NCI-H1105 treated with DMSO at 0.1 percent for 48 hours (cell line): ENCODE measurements at places on chromosomes 4 and X.

DNA sequence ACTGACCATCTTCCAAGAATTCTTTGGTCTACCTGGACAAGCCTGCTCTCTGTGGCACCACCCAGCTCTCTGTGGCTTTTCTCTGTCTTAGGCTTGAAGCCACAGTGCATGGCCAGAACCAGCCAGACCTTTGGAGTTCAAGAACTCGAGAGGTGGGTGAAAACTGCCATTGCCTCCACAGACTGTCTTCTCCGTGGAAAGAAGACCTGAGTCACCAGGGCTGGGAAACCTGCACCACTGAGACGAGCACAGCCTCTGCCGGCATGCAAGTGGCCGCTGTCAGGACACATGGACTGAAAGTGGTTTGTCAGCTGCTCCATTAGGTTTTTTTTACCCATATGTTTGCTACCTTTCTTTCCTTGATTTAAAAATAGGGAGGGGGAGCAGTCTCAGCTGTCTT is 74.5 kb downstream of the MGST2 start:
- DNase-seq = no peak

DNA sequence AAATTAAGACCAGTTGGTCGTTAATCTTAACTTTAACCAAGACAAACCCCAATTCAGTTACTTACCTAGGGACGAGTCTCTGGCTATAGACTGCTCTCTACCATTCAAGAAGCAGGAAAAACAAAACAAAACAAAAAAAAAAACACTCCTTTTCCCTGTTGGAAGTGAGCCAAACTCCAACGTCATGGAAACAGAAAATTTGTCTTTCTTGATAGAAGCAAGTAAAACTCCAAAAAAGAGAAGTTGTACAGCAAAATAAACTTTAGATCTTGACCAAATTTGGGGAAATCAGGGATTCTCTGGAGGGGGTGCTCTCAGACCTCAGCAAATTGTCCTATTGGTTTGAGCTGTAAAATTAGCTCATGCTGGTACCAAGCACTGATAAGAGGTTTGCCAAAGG is 3.7 kb downstream of the CNGA1 start:
- DNase-seq = no peak

DNA sequence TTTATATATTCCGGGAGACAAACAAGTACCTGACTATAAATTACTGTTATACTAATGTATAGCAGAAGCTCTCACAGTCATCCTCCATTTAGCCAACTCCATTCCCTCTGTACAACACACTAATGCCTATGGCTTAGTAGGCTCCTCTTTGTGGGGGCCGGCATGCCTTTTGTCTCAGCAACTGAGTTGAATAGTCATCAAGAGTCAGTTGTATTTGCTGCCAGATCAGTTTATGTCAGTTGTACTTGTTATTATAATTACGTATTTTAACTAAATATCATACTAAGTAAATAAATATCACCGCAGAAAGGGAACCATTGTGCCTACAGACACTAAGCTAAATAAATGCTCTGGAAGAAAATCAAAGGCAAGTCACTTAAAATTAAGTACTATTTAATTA is 9.9 kb downstream of the PRMT9 start:
- DNase-seq = peak; percentile 41

GRCh38 chr4:125991398-125991797 is 676.6 kb downstream of the FAT4 start:
- DNase-seq = no peak

- no peak for DNase-seq
Measured at GRCh38 chr4:168868044-168868781, 141.8 kb downstream of the CBR4 start.

GRCh38 chrX:80354966-80355465 is 65.2 kb upstream of the TENT5D start:
- peak; percentile 90 for DNase-seq

DNA sequence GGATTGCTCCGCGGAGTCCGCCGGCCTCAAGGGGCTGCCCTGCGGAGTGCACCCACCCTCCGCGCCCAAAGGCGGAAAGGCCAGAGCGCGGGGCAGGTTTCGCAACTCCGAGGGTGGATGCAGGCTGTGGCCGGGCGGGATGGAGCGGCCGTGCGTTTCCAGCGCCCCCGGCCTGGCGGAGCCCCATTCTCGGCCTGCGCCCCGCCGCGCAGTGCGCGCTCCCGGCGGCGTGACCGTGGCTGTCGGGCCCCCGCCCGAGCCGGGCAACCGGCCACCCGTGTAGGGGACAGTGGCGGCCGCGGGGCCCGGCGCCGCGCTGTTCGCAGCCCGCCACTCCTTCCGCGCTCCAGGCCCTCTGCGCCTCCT is 331 bp downstream of the SETD7 start:
- DNase-seq = no peak

DNA sequence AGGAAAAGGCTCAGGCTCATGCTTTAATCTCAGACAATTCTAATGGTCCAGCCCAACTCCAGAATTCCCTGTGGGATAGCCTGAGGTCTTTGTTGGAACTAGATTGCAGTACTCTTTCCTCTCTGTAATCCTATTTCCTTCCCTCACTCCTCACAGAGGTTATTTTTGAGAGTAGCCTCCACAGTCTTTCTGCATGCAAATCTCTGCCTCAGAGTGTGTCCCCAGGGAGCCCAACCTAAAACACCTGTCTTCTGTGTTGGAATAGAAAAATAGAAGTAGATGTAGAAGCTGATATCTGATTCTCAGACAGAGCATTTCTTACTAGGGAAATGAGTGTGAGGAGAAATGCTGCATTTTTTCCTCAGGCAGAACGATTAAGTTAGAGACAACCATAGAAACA is 915.5 kb upstream of the EPHA5 start:
- DNase-seq = no peak

DNA sequence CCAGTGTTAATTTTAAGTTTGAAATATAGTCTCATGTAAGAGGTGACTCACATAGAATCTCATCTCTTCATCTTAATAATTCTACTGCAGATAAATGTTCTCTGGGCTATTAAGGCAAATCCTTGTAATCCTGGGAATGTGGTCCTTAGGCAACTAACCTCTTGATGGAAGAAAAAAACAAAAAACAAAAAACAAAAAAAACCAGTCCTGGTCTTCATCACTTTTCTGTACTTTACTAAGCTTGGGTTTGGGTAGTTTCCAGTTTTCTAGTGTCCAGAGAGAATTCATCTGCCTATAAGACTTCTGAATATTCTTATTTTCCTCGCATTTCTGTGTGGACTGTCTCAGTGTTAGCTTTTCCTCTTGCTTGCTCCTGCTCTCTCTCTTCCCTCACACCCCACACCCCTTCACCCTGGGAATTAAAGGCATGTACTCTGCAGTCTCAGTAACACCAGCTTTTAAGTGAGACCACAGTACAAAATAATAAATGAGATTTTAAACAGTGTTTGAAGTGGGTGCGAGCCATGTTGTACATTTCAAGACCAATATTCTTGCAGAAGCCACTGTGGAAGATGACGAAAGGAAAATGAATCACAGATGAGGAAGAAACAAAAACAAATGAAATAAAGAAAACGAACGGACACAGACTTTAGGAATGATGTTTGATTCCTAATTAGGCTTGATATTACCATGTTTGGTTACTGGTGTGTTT is 51.7 kb downstream of the HAND2 start:
- no peak for DNase-seq

- peak; percentile 83 for DNase-seq
Measured at GRCh38 chr4:122045533-122045932, 93.7 kb upstream of the TRPC3 start.

DNA sequence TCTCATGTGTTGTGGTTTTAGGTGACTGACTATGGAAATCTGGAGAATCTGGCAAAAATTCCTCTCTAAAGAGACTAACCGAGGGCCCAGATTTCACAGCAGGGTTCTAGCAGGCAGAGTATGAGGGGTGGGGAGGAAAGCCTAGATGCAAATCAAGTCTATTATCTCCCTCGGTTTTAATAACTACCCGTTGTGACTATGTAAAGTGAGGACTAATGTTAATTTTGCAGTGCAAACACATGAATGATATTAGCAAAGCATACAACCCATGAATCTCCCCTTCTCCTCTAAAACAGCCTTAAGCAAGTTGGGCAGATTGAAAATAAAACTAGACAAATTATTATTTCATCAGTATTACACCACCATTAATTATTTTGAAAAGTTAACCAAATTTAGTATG is 131.4 kb downstream of the SLITRK2 start:
- DNase-seq = no peak

- DNase-seq = no peak
Measured at GRCh38 chr4:101292901-101293300, 54.4 kb downstream of the PPP3CA start.

GRCh38 chrX:149374751-149375150 is 130.4 kb downstream of the IDS start:
- DNase-seq = no peak

DNA sequence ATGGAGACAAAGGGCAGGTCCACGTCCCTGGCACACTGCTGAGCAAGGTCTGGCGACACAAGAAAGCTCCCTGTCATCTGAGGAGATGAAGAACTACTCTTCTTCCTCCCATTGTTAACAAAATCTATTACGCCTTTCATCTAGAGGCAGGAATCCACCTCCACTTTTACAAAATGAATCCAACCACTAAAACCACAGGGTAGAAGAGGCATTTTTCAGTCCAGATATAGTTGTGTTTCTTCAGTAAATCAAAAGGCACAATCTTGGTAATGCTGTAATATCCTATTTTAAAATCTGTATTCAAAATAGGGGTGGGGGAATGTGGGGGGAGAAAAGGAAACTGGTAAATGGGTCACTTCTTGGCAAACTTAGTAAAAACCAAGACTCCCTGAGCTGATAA is 101.4 kb downstream of the CDS1 start:
- no peak for DNase-seq

DNA sequence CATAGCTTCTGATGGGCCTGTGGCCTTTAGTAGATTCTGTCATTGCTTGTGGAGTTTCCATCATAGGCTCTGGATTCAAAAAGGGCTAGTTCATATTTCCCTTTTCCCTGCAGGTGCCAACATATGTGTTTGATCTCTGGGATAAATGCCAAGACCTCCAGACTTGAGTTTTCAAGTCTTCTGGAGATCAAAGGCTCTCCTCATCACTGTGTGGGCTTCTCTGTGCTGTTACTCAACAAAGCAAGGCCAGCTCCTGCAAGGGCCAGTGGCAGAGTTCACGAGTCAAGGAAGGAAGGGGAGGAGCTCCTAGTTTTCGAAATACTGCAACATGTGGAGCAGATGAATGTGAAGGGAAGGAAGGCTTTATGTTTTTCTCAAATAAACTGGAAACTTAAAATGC is 62.7 kb upstream of the SCML1 start:
- peak; percentile 12 for DNase-seq

DNA sequence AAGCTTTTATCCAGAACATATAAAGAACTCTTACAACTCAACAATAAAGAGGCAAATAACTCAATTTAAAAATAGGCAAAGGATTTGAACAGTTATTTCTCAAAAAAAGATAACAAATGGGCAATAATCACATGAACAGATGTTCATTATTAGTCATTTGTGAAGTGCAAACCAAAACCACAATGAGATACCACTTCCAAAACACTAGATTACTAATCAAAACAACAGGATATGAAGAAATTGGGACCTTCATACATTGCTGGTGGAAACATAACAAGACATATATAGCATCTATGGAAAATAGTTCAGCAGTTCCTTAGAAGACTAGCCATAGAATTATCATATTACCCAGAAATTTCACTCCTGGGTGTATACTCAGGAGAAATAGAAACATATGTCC is 224.6 kb downstream of the FBXO8 start:
- DNase-seq = no peak

DNA sequence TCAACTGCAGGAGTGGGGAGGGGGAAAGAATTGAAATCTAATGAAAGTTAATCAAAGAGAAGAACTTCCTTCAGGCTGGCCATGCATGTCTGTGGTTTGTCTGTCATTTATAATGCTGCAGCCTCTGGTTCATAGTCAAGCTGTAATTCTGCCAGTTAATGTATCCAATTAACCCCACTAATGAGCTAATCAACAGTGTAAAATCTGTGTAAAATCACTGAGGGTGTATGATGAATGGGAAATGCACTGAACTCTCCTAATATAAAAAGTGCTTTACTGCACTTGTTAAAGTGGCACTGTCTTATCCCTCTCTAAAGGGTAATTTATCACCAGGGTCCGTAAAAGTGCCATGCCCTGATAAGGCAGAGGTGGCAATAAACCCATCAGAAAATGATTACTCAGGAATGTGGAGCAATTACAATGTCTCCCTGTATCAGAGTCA is 798.1 kb downstream of the PDHA2 start:
- no peak for DNase-seq

DNA sequence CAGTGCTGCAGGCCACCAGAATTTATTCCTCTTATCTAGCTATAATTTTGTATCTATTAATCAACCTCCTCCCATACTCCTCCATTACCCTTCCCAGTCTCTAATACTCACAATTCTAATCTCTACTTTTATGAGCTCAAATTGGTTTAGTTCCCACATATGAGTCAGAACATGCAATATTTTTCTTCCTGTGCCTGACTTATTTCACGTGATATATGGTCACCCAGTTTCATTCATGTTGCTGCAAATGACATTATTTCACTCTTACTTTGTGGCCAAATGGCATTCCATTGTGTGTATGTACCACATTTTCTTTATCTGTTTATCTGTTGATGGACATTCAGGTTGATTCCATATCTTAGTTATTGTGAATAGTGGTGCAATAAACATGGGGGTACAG is 483.5 kb downstream of the ACTRT1 start:
- no peak for DNase-seq

GRCh38 chr4:115537387-115537786 is 424.0 kb upstream of the NDST4 start:
- DNase-seq = peak; percentile 21

DNA sequence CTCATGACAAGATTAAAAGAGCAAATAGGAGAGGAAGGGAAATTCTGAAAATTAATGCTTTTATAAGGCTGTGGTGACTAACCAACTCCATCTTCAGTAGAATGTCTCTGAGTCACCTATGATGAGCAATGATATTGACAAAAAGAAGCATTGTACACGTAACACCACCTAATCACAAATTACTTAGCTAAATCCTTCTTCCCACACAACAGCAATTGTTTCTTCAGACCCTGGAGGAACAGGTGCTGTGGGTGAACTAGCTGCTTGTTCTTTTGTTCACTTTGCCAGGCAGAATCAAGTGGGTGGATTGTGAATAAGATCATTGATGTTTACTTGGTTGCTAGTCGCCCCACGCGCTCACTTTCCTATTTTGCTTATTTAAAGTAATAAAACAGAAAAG is 315.5 kb downstream of the CAMK2D start:
- DNase-seq = no peak

GRCh38 chrX:34350561-34351335 is 218.6 kb upstream of the FAM47A start:
- no peak for DNase-seq

DNA sequence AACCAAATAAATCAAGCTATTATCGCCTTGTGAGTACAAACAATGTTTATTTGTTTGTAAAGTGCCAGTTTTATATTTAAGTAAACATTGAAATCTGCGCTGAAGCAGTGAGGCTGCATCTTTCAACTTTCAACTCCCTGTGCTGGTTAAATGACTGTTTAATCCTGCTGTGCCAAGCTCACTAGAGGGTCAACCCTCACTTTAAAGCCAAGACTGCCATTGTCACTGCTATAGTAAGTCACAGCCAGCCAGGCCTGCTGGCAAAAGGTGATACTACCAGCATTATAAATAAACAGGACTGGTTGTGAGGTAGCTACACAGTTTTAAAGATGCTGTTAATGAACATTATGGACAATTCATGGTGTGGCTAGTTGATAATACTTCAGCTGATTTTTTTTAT is 34.6 kb downstream of the EFHC2 start:
- DNase-seq = no peak
